Calu3 (cell line): ENCODE measurements at places on chromosomes 3 and 15.

- DNase-seq = no peak
Observed at GRCh38 chr3:63992516-63993209, 30.6 kb downstream of the PSMD6 start.

GRCh38 chr3:45362758-45363157 is 25.6 kb upstream of the LARS2 start:
- DNase-seq = no peak

DNA sequence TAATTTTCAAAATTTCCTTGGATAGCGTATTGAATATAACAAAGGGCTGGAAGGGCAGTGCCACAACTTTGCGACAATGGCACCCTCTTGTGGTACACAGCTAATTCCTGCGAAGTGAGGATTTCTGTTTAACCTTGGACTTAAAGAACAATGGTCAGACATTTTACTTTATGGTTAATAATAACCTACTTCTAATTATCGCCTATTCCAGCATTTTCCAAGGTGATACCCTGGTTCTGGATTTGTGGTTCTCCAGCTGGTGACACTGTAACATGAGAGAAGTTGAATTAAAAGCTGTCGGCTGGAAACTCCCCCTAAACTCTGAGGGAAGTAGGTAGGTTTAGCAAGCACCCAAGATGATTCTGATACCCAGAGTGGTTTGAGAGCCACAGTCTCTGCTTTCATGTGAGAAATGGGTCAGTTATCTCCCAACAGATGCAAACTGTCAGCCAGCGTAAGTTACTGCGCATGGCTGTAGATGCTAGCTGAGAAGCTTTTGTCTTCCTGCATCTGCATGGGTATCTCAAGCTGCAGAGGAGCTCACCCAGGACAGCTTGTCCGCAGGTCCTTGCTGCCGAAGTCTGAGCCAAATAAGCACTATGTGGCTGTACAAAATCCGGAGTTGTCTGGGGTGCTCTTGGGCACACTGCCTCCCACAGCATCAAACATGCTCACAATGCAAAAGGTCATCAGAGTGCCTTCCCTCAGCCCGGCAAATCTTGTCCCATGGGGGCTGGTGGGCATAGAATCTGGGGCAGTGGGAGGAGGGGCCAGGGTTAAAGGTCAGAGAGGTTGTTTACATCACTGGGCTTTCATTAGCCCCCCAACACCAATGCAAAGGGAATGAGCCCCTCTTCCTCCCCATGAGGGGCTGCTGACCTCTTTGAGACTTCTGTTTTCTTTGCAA is 6.6 kb upstream of the CHSY1 start:
- DNase-seq = peak; percentile 75

DNA sequence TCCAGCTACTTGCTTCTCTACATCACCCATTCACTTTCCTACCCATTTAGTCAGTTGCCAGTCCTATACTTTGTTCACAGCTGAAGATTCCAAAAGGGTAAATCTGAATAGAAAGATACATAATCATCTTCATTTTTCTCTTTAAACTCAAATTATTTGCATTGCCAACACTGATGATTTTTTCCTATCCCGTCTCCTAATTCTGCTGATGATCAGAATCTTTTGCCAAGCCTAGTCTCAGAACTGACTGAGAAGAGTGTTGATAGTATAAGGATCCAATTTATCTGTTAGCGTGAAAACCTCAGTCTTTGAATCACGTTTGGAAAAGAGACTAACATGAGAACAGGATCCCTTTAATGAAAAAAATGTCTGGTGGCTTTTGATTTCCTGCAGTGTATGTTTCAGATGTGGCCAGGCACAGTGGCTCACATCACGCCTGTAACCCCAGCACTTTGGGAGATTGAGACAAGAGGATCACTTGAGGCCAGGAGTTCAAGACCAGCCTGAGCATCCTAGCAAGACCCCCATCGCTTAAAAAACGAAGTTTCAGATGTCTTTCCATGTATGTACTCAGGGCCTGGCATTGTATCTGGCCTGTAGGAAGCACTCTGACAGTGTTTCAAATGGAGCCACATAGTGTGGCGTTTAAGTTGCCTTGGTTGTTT is 169.4 kb downstream of the KLHL25 start:
- DNase-seq = no peak

DNA sequence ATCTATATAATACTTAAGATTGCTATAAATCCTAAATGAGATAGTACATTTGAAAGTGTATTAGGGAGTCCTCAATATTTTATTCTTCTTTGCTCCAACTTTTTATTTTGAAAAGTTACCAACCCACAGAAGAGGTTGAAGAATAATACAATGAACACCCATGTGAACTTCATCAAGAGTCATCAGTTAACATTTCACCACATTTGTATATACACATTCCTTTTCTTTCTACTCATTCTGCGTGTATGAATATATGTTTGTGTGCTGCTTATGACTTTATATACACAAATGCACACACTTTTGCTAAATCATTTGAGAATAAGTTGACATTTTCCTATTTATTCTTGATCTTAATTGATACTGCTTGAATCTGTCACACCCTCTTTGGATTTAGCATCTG is 193.3 kb upstream of the CGNL1 start:
- no peak for DNase-seq

DNA sequence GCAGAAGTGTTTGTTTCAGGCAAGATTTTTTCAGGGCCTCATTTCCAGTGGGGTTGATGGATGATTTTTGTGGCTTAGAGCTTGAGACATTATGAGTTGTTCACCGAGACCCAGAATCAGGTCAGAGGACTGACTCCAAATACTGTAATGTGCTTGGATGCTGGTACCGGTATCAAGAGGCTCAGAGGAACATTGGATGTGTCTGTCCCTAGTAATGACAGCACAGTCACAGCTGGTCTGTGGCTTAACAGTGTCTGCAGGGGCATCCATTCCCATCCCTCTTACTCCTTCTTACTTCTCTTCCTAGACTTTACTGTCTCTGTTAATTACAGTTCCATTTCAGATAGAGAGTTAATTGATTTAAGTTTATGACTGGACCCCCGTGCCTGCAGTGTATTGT is 107.8 kb downstream of the PTPRG start:
- no peak for DNase-seq

DNA sequence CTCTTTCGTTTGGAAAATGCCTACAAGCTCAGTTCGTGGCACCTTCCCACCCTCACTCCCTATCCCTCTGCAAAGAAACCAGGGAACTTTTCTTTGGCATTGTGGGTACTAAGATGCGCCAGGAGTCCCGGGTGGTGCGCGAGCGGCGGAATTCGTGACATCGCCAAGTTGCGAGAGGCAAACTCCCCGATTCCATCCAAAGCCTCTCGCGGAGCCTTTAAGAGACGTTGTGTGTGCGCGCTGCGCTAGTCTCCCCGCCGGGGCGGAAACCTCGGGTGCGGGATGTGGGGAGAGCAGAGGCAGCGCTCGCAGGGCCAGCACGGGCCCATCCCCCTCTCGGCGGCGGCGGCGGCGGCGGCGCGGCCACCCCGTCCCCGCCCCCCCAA is 443 bp upstream of the NR2F2 start:
- DNase-seq = no peak

- no peak for DNase-seq
Observed at GRCh38 chr3:33111581-33111980, 2.2 kb upstream of the CRTAP start.

- DNase-seq = no peak
Observed at GRCh38 chr15:68447976-68448755, 16.2 kb upstream of the ITGA11 start.
